ENCODE measurements at places on chromosomes 1 and 21.

DNA sequence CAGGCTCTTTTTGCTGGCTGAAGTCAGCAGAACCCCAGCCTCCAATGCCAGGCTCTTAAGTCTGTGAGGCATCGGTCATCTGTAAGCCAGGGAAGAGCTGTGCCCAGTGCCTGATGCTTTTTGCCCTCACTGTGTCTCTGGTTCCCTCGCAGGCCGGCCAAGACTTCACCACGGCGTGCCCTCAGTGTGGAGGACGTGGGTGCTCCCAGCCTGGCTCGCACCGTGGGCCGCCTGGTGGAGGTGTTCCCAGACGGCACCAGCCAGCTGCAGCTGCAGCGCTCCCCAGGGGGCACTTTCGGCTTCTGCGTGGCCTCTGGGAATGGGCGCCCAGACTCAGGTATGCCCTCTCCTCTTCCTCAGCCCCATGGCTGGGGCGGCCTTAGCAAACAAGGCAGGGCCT, 32.5 kb downstream of the KIAA1614 start:
- DNase-seq = no peak

- DNase-seq = no peak
Measured at GRCh38 chr1:178885869-178886268, 15.0 kb upstream of the ANGPTL1 start.

- DNase-seq = no peak
Measured at GRCh38 chr1:182056601-182057366, 4.7 kb downstream of the ZNF648 start.

DNA sequence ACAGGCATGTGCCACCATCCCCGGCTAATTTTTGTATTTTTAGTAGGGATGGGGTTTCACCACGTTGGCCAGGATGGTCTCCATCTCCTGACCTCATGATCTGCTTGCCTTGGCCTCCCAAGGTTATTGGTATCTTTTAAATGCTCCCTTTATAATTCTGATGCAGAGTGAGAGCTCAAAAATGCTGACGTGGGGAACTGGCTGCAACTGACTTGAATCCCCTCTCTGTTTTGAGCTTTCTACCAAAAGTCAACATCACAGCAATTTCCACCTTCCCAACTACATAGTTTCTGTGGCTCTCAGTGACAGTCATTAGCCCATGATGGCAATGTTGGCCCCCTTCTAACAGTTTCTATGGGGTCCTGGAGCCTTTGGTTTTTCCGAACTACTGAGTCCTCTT, 268.2 kb upstream of the FOXD3 start:
- no peak for DNase-seq

DNA sequence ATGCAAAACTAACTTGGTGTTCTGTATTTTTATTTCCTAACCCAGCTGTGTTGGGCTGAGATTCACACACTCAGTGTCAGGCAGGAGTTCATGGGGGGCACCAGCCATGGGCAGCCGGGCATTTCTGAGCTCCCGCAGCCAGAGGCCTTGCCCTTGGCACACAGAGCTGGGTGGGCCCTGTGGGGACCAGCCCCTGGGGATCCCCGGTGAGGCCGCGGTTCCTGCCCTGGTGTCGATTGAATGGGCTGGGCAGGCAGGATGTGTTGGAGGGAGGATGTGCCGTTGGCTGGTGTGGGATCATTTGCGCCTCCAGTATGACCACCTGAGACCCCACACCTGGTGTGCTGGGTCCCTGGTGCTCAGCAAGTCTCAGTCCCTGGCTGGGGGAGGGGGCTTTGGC, 91.0 kb downstream of the PRDM16 start:
- DNase-seq = no peak

DNA sequence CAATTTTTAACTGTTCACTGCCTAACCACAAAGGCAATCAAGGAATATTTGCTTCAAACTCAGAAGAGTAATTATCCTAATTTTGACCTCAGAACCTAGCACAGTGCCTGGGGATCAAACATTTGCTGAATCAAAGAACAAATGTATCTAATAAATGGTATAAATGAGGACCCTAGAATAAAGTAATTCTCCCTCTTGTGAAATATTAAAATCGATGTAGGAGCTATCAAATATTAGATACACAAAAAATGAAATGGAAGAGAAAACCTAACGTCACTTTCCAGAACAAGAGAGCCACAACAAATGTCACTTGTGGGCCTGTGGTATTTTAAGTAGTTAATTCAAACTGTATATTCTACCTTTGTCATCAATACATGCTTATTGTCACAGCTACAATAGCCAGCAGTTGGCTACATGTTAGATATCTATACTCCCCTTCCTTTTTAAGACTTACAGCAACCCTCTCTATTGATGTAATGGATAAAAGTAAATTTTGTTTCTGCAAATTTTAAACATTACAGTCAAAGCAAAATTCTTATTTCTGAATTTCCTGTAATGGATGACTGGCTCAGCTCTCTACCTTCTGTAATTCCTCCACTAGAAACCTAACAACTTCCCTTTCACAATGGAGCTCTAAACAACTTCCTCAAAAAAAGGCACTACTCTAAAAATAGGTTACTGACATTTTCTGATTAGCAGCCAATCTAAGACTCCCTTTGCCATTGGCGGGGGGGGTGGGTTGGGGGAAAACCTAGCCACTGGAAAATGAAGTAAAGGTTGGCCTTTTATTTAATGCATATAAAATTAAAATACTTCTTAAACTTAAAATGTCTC, 37.6 kb downstream of the PUM1 start:
- DNase-seq = no peak

GRCh38 chr1:59186656-59187055, 110.2 kb upstream of the FGGY start:
- no peak for DNase-seq

- DNase-seq = no peak
Measured at GRCh38 chr1:58627221-58627620, 50.2 kb upstream of the TACSTD2 start.

- DNase-seq = no peak
Measured at GRCh38 chr1:243513726-243514491, 258.1 kb downstream of the SDCCAG8 start.

- no peak for DNase-seq
Measured at GRCh38 chr1:37663426-37664000, 28.8 kb upstream of the CDCA8 start.

DNA sequence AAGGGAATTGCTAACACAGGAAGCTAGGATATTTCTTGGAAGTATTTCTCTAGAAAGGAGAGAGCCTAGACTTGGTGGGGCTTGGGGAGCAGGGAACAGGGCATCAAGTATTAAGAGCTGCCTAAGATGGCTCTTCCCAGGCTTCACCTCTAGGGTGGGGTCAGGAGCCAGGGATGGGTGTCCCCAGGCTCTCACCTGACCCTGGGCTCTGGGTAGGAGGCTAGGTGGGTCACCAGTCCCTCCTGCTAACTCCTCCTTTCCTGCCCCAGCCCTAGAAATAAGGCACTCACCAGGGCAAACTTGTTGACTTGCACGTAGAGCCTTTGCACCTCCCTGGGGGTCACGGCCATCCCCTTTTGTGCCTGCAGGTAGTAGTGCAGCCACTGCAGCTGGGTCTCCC, 15.0 kb downstream of the ETNK2 start:
- no peak for DNase-seq

DNA sequence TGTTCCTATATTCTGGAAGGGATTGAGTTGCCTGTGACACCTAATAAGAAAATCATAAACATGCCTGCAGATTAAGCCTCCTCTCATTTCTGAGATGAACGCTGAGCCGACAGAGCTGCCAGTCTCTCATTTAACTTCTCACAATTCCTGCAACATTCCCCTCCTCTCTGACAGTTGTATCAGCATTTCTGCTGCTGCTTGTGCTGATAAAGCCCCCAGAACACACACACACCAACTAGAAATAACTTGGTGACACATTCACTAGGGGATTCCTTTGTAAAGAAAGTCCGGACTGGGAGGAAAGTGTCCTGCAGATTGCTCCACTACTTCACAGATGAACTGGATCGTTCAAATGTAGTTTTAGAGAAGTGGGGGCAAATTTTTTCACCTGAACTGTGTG, 437.3 kb downstream of the PLA2G4A start:
- DNase-seq = no peak

DNA sequence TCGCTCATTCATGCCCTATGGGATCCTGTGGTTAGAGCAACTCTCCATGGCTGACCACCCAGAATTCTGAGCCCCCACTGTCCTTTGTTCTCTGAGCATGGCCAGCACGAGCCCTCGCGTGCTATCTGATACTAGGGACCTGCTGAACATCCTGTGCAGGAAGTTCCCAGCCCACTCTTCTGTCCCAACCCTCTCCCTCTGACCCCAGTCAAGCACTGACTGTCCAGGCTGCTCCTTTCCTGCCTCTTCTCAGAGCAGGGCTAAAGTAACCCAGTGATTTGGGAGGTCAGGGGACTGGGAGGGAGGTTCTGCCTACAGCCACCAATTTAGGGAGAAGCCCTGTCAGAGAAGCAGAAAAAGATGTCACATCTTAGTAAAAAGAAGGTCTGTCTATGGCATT, 21.2 kb downstream of the CYP4B1 start:
- DNase-seq = no peak

DNA sequence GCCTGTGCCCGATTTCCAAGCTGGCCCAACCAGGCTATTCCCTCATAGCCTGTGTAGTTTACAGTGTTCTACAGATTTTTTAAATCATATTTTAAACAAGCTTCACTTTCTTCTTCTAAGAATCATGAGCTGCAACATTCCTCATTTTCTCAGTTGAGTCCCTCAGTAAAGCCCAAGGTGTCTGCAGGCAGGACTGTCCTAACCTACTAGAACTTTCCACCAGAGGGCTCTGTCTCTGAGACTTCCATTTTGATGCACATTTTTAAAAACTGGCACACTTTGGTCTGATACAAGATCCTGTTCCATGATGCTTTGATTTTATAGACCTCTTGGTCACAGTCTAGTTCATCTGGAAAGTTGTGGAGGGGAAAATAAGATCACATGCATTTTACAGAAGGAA, 21.6 kb upstream of the SLAMF6 start:
- no peak for DNase-seq

GRCh38 chr1:150663321-150663720, 33.6 kb downstream of the GOLPH3L start:
- no peak for DNase-seq

DNA sequence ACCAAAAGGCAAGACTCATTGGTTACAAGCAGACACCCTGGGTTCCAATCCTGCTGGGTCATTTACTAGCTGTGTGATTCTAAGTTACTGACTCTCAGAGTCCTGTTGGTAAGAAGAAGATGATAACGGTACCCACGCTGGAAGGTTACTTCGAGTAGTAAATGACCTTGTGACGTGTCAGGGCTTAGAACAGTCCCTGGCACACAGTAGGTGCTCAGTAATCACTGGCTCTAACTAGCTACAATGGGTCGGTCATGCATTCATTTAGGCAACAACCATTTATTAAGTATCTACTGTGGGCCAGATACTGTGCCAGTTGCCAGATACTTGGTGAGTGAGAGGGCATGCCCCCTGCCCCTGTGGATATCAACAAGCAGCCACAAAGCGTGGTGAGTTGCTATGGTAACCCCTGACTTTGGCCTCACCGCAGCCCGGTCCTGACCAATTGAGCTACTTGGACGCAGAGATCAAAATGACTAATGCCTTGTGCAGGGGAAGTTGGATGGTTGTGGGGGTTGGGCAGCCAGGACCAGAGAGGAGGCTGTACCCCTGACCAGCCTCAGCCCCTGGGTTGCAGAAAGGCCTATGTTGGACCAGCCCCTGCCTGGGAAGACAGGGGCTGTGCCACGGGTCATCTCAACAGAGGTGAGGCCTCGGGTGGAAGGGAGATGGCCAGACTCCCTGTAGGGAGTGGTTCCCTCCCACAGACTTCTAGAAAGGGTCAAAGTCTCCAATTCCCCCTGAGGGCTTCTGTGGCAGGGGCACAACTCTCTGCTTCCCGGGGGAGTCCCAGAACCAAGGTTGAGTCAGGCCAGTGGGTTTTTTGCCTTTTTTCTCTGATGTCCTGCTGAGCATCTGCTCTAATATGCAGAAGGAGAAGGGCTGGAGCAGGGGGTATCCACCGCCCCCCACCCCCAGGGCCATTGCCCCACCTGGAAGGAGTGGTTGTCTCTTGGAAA, 16.0 kb downstream of the DHRS3 start:
- DNase-seq = peak; percentile 82
